Stimulated activated memory B cell treated with anti-CD40 and anti-IgM and Interleukin-4, amounts not matched to agents 10 μg/mL and 1 μg/mL and 100 μg/mL, for 72 hours (primary cell): ENCODE measurements at places on chromosomes 11 and 22.

- no peak for ATAC-seq
These were observed 807.6 kb downstream of the BRD1 start for GRCh38 chr22:49019737-49020713.

DNA sequence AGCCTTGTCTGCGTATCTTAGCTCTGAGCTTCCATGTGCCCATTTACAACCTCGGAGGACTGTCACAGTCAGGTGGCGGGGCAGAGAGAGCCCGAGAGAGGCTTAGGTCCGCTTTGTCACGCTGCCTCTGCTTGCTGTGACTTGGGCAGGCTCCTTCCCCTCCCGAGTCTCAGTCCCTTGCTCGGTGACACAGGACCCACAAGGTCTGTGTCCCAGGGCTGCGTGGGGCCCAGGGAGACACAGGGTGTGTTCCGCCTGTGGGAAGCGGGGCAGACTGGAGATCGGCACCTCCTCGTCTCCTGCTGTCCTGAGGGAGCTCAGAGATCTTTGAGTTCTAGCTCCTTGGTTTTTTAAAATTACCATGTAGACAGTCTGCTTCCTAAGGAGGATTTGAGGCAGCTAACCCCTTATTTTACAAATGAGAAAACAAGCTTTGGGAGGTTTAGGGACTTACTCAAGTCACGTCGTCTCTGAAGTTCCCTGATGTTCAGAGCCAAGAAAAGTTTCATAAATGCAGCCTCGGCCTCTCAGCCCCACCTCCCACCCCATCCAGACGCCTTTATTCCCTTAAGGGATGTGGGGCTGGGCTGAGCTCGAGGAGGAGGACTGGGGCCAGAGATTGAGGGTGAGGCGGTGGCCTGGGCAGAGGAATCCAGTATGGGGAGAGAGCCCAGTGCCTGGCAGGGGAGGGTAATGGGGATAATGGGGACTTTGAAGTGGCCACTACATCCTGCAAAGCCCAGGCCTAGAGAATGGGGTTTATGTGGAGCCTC, 103.6 kb downstream of the NECTIN1 start:
- no peak for ATAC-seq

DNA sequence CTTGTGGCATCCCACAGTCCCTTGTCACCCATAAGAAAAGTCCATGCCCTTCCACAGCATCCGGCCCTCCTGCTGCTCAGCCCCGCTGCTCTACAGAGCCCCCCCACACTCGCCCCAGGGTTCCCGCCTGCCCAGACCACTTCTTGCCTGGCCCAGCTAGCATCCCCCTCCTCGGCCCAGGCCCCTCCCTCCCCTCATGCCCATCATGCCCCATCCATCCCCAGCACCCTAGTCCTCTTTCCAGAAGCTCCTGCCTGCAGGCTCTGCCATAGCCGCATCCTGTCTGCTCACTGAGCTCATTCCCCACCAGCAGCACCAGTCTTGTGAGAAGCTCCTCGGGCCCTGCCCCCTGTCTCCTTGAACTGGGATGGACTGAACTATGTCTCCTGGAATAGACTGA, 54.4 kb downstream of the LINC01488 start:
- no peak for ATAC-seq

- ATAC-seq = peak; percentile 92
These were observed 8.6 kb upstream of the POLDIP3 start for GRCh38 chr22:42623301-42623751.

GRCh38 chr22:27802346-27803073, 954 bp upstream of the MN1 start:
- ATAC-seq = no peak

GRCh38 chr11:103880968-103881367, 155.5 kb upstream of the DDI1 start:
- ATAC-seq = peak; percentile 34

GRCh38 chr11:77842441-77843121, 21.6 kb downstream of the AAMDC start:
- ATAC-seq = no peak

- ATAC-seq = peak; percentile 18
These were observed at the start of gene PARVB for GRCh38 chr22:44024288-44024921. PARVB (plus strand) TSS chr22:44024302; CDS start chr22:44024340, 38 bp downstream.

- ATAC-seq = no peak
These were observed at the start of gene CATSPERZ for GRCh38 chr11:64299847-64300648. CATSPERZ (plus strand) TSS chr11:64300358; CDS start chr11:64300411, 53 bp downstream.

GRCh38 chr11:64620381-64620971, 29.5 kb downstream of the SLC22A12 start:
- no peak for ATAC-seq

GRCh38 chr22:22196833-22197477, 47.6 kb upstream of the VPREB1 start:
- ATAC-seq = no peak

- no peak for ATAC-seq
These were observed 28.3 kb downstream of the NECTIN1 start for GRCh38 chr11:119700536-119701346.

DNA sequence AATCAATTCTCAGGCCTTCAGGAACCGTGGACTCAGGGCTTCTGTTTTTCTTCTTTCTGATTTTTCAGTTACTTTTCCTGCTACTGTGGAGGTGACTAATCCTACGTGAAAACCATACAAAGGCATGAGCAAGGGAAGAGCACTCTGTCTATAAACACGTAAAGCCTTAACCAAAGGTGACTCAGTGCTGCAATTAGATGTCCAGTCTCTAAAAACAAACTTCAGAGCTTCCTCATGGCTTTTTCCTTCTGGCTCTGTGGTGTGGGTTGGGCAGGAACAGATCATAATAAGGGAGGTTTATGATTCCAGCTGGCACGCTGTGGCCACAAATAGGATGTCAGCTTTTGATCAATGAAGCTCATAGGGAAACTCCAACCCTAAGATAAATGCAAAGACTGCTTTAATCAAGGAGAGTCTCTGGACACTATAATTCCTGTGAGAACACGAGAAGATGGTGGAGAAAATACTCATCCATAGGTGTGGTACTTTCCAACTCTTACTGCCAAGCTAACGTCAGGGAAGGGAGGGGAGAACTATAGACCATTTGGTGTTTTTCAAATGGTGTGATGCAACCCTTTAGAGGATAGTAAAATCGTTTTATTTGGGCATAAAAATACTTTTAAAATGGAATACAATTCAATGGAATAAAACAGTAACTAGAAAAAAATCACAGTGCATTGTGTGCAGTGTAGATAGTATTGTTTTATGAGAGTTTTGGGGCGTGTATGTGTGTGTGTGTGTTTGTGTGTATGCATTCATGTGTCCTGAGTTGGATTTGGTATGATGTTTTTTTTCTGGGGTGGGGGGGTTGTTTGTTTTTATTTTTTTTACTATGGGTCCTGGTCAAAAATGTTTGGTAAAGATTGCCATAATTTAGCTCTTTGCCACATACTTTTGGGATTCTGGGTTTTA, at the start of gene NXPE2:
Gene NXPE2 (plus strand): TSS at position 403 of the 912 bp plus-strand sequence. CDS start 49 bp downstream, at position 452.
- no peak for ATAC-seq

DNA sequence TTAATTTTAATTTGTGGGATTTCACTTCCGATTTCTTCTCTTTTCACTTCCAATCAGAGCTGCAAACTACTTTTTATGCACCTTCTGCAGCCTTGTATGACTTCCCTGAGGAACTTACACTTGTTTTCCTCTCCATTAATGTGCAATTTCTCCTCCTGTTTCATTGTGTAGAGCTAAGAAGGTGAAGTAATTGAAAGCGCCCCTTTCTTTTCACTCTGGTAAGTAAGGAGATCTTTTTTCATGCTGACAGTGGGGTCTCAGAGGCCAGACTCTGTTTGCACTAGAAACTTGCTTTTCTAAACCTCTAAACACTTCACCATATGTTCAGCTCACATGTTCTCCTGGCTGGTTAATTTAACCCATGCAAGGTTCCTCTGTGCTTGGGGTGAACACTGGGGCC, 117.0 kb downstream of the FANCF start:
- ATAC-seq = no peak

- ATAC-seq = peak; percentile 83
These were observed 106.4 kb upstream of the SESN3 start for GRCh38 chr11:95337175-95337957.

DNA sequence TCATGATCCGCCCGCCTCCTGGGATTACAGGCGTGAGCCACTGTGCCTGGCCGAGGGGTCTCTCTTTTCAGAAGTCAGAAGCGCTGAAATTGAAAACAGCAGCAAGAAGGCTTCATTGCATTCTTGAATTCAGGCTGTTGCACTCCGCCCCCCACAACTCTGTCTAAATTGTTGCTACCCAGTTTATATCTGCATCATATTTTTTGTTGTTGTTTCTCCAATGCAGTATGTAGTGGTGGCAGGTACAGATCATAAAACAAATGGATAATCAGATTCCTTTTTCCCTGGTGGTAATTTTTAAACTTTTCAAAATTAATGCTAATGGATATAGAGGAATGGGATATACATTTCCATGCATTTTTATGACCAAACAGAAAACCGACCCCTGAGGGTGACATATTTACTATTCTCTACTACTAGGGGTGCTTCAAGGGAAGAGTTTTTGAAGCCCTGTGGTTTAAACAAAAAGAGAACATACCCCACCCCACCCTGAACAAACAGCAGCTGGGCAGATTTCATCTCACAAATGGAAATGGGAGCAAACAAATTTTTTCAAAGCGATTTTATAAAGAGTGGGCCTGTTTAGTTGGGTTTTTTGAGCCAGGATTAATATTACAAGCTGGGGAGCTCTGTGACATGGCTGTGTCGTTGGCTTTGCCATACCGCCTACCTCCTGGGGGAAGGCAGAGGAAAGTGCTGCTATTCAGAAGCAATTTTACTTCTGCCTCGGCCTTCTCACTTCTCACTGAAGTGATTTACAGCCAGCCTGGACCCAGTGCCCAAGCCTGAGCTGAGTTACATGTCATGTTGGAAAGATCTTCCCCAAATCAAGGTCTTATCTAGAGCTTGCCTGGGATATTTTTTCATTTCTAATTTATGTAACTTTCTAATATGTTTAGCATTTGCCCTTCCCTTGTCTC, 16.0 kb upstream of the TMA7B start:
- ATAC-seq = no peak

GRCh38 chr11:83401506-83402225, 115.5 kb upstream of the CCDC90B start:
- ATAC-seq = peak; percentile 91

- peak; percentile 1 for ATAC-seq
These were observed 6.3 kb downstream of the PKP3 start for GRCh38 chr11:400241-400689.

- ATAC-seq = no peak
These were observed 1.9 kb upstream of the ARHGEF12 start for GRCh38 chr11:120334332-120334731.

- ATAC-seq = no peak
These were observed 75.5 kb upstream of the TP53AIP1 start for GRCh38 chr11:129018126-129018525.
